ENCODE measurements at places on chromosomes 2 and 18.

DNA sequence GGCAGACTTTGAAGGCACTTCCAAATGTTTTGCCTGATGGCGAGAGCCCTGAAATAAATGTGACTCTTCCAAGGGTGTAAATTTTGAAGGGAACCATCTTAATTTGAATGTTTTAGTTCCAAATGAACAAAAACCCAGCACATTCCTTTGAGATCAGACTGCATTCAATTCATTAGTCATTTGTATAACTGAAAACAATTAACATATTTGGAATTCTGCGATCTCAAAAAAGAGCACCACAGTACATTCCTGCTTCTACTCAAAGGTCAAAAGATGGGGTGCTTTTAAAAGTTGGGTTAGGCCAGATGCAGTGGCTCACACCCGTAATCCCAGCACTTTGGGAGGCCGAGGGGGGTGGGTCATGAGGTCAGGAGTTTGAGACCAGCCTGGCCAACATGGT is 38.2 kb upstream of the CHRNA1 start:
- DNase-seq, result no peak

- DNase-seq, result peak; percentile 45
These were observed 9.5 kb upstream of the ZNF396 start for GRCh38 chr18:35386600-35387100.

DNA sequence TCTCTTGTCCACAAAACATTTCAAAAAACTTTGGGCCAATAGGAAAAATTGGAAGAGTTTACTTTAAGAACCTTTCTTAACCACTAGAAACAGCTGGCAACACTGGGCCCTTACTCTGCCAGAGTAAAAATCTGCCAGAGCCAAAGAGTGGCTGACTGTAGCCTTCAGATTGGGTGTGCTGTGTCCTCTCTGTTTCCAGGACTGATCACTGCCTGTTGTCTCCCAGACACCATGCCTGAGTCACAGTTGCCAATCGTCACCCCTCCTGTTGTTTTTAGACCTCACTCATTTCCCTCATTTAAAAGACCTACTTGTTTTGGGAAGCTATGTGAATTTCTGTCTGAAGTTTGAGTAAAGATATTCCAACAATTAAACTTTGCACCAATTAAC is 159.1 kb downstream of the PPP1R1C start:
- DNase-seq, result no peak

GRCh38 chr18:51660188-51660715 is 462.8 kb upstream of the MEX3C start:
- DNase-seq, result no peak

GRCh38 chr2:185245806-185246205 is 492.8 kb upstream of the FSIP2 start:
- no peak for DNase-seq

DNA sequence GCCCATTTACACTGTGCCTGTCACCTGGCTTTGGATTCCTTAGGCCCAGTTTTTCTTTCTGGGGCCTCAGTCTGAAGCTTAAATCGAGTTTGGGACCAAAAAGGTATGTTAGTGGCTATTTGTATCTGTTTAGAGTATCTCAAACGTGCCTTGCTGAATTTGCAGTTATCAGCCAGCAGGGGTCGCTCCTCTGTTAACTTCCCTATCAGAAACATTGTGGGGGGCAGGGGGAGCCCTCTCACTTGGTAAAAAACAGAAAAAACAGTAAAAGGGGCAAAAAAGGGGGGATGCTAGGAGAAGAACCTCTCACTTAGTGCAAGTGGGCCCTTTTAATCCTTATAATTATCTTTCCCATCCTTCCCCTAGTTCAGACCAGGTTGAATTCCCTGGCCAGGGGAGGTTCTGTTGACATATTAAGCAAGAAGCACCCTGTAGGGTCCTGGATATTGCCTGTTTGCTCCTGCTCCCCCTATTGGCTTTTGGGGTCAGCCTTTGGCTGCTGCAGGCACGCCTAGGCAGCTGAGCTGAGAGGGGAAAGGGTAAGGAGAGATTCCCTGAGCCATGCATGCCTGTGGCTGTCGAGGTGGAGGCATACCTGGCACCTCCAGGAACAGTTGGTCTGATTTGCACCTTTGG is 8.8 kb upstream of the IFIH1 start:
- DNase-seq, result no peak

DNA sequence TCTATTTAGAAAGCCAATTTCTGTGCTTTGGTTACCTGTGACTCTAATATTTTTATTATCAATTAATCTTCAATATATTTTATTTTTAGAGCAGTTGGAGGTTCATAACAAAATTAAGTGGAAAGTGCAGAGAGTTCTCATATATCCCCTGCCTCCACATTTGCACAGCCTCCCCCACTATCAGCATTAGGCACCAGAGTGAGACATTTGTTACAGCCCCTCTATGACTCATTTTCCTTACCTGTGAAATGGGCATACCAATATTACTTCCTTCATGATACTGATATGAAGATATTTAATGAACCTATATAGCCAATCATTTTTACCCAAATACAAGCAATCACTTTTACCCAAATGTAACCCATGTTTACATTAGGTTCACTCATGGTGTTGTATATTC is 34.0 kb upstream of the CYTIP start:
- no peak for DNase-seq

DNA sequence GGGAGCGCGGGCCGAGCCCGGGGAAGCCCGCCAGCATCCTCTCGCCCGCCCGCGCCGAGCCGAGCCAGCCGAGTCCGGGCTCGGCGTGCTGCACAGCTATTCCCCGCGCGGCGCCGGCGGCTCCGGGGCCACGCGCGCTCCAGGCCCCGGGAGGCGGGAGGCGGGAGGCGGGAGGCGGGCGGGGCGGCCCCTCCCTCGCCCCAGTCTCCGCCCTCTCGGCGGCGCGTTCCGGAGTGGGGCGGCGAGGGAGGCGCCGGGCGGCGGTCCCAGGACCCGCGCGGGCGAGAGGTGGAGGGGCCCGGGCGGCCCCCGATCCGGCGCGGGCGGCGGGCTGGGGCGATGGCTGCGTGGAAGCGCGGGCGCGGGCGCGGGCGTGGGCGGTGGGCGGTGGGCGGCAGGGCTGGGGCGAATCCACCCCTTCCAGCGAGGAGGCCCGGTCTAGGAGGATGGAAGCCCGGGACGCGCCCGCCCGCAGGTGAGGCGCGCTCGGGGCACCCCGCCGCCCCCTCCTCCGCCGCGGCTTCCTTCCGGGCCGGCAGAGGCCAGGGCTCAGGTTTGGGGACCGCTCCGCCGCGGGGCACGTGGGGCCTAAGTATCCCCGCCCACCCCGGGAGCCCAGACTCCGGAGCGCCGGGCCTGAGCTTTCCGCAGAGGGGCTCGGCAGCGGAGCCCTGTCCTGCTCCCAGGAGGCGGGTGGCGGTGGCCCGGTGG is at the start of gene ADCY3:
Gene ADCY3 (minus strand): TSS at position 140 of the 711 bp plus-strand sequence. CDS start 1,250 bp downstream, outside the sequence.
- peak; percentile 56 for DNase-seq

- no peak for DNase-seq
These were observed 195.5 kb downstream of the CDCA7 start for GRCh38 chr2:173550143-173550542.

GRCh38 chr2:46097714-46098480 is 199.3 kb upstream of the EPAS1 start:
- DNase-seq, result no peak

- DNase-seq, result no peak
These were observed 32.4 kb downstream of the NPC1 start for GRCh38 chr18:23553887-23554286.

DNA sequence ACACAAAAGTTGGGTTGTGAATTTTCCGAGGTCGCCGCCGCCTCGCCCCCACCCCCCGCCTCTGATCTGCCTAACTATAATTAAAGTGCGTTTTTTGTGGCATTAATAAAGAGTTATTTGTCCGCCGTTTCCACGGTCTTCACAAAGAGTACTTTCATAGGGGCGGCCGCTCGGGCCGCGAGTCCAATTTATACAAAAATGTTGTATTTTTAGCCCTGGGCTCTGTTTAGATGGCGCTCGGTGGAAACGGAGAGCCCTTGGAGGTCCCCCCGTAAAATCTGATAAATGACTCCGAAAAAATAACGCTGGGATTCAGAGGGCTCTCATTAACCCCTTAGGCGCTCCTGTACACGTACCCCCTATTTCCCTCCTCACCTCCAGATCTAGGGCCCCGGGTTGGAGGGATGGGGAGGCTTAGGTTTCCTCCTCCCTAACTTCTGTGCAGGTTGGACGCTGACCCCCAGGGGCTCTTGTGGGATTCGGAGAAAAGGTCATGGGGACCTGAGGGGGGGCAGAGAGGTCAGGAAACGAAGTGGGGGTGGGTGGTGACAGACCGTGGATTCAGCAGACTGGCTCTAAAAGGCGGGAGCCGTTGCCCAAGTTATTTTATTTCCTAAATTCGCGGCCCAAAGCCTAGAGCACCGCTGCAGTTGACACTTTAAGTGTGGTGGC is 1.9 kb downstream of the CYP26B1 start:
- no peak for DNase-seq

DNA sequence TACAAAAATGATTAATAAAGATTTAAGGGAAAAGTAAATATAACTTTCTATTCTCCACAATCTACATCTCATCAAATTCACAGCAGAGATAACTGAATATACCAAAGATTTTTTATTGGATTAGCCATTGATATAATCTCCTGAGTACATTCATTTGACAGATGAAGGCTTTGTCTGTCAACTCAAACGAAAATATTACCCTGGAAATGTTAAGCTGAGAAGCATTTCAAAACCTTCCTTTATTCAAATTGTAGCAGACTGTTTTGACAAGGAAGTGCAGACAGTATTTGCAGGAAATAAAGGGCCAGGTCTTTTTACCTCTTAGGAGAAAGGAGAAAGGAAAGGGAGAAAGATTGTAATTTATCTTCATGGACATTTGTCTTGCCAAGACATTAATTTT is 473.5 kb downstream of the TMEM182 start:
- DNase-seq, result no peak

GRCh38 chr2:147628971-147629421 is 215.8 kb upstream of the ACVR2A start:
- DNase-seq, result no peak

- DNase-seq, result no peak
These were observed 52.1 kb downstream of the COPS8 start for GRCh38 chr2:237137626-237138323.

DNA sequence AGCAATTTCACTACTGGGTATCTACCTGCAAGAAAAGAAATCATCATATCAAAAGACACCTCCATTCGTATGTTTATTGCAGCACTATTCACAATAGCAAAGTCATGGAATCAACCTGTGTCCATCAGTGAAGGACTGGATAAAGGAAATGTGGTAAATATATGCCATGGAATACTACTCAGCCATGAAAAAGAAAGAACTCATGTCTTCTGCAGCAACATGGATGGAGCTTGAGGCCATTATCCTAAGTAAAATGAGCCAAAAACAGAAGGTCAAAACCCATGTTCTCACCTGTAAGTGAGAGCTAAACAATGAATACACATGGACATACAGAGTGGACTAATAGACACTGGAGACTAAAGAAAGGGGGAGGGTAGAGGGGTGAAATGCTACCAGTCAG is 322.2 kb downstream of the ZNF521 start:
- no peak for DNase-seq

DNA sequence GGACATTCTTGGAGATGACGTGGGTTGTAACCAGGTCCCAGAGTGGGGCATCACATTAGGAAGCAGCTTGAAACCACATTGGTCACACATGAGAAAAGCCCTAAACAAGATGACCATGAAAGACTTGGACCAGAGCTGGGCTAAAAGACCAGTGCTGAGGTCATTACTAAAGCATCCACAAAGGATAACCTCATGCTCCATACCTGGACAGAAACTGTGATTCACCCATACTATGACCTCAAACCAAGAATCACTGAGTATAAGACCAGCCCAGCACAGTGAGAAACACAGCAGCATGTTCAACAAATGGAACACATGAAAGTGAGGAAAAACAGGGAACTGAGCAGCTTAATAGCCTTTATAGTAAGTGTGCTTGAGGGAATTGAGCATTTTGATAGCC is 635.5 kb upstream of the NETO1 start:
- DNase-seq, result no peak

GRCh38 chr2:68828887-68829708 is 42.1 kb downstream of the BMP10 start:
- peak; percentile 30 for DNase-seq

Data from stimulated activated CD4-positive, alpha-beta T cell treated with anti-CD3 and anti-CD28 coated beads, Interleukin-4, amount 100 ng/mL, for 4 hours (primary cell).